ENCODE measurements at places on chromosomes 12 and 14. TPM values are rescaled to one million over a fixed set of nuclear protein-coding genes. Genes with fewer than 3 reads are reported as not detected.

GRCh38 chr14:101176535-101177205 lies 273.1 kb upstream of the RTL1 start:
- no peaks in the 10 kb centered on the region for H3K27me3 ChIP-seq
- H3K27ac ChIP-seq = no peak overlapping the region

DNA sequence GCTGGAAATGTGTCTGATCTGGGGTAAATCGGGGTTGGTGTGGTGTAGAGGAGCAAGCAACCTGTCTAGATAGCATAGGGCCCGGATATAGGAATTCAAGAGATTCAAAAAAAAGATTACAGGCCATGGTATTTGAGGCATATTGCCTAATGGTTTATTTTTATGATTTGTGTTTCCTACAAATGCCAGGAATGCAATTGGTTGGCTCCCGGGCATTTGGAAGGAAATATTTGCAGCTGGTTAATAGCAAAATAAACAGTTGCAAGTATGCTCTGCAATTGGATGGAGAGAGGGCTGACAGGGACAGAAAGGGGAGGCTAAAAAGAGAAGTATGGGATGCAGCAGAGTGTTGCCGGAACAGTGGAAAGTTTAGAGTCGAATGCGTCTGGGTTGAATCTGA lies 315.6 kb upstream of the ATP2B1 start:
- DNase-seq = no peak
- no peaks in the 10 kb centered on the region for H3K27me3 ChIP-seq
- no peak overlapping the region for H3K27ac ChIP-seq

The BDKRB1 gene
- total RNA-seq = not detected

- H3K4me3 ChIP-seq = no peak overlapping the region
- DNase-seq = no peak
- H3K27me3 ChIP-seq = no peaks in the 10 kb centered on the region
- H3K36me3 ChIP-seq = no peaks in the 10 kb centered on the region
- no peak overlapping the region for H3K27ac ChIP-seq
Measured at GRCh38 chr12:26345471-26346003, 150.2 kb downstream of the SSPN start.

- H3K27me3 ChIP-seq = peaks cover 7% of the 10 kb centered on the region
- no peaks in the 10 kb centered on the region for H3K4me1 ChIP-seq
- H3K4me3 ChIP-seq = no peak overlapping the region
Measured at GRCh38 chr14:106831322-106831720, 1304.9 kb downstream of the TMEM121 start.

DNA sequence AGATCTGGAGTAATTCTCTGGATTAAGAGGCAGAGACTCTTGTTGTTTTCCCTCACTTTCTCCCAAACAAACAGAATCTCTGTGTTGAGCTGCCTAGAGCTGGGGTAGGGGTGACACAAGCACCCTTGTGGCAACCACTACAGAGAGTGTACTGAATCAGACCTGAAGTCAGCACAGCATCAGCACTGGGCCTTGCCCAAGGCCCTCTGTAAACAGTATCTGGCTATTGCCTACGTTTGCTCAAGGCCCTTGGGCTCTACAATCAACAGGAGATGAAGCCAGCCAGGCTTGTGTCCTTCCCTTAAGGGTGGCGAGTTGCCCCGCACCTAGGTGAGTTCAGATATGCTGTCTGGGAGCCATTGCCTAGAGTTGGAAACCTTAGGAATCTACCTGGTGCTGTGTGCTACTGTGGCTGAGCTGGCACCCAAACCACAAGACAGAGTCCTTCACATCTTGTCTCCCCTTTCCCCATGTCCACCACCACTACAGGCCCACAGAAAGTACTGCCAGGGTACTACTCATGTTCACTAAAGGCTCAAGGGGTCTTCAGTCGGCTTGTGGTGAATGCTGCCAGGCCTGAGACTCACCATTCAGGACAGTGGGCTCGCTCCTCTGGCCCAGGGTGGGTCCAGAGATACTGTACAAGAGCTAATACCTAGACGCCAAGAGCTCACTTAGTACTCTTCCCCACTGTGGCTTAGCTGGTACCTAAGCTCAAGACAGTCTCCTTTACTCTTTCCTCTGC lies 206.8 kb downstream of the SYNE2 start:
- H3K4me1 ChIP-seq = no peaks in the 10 kb centered on the region
- no peaks in the 10 kb centered on the region for H3K27me3 ChIP-seq
- DNase-seq = no peak

- no peaks in the 10 kb centered on the region for H3K27me3 ChIP-seq
- H3K36me3 ChIP-seq = peaks cover 9% of the 10 kb centered on the region
- no peaks in the 10 kb centered on the region for H3K4me1 ChIP-seq
- DNase-seq = no peak
- H3K27ac ChIP-seq = no peak overlapping the region
- no peak overlapping the region for H3K4me3 ChIP-seq
Measured at GRCh38 chr14:73381380-73382013, 76.8 kb downstream of the NUMB start.

- H3K4me1 ChIP-seq = peaks cover 28% of the 10 kb centered on the region
- peaks cover 34% of the 10 kb centered on the region for H3K36me3 ChIP-seq
Measured at GRCh38 chr12:53480491-53481442, 18.5 kb downstream of the MAP3K12 start.

DNA sequence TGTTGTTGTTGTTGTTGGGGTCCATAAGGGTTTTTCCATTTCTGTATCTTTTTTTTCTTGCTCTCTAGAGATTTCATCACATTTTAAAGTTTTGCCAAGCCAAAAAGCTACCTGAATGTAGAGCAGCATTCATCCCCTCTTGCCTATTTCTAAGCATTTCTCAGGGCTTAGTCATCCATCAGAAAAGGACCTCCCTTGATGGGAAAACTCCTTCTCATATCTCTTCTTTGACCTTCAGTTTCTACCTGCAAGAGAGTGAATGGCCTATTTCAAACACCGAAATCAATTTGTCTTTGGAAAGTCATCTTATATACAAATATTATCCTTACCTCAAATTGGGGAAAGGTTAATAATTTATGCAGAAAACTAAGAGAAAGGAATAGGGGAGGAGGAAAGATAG lies 4.5 kb downstream of the MYBPC1 start:
- no peaks in the 10 kb centered on the region for H3K36me3 ChIP-seq
- no peak overlapping the region for H3K4me3 ChIP-seq
- no peak overlapping the region for H3K27ac ChIP-seq
- peaks cover 17% of the 10 kb centered on the region for H3K27me3 ChIP-seq

GRCh38 chr12:52876372-52876771 lies 27.6 kb upstream of the KRT78 start:
- H3K4me3 ChIP-seq = no peak overlapping the region
- DNase-seq = no peak
- no peaks in the 10 kb centered on the region for H3K36me3 ChIP-seq
- peaks cover 27% of the 10 kb centered on the region for H3K4me1 ChIP-seq
- no peak overlapping the region for H3K27ac ChIP-seq

DNA sequence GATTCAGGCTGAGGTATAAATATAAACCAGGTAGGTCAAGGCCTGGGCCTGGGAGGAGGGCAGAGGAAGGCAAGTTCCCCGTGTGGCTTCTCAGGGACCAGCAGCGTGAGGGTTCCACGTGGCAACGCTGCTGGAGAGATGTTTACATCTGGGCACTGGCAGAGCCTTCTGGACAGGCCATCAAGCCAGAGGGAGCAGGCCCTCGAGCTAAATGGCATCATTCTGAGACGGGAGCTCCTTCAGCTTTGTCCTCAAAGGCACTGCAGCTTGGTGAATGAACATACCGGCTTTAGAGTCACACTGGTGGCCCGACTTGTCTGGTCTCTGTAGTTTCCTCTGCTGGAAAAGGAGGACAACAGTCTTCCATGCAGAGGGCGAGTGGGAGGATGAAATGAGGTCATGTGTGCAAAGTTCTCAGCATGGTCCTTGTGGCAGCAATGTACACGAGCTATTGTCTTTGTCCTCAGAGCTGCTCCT lies 231.3 kb downstream of the ZFP36L1 start:
- H3K27me3 ChIP-seq = no peaks in the 10 kb centered on the region
- H3K4me3 ChIP-seq = no peak overlapping the region
- peak overlapping the region; percentile 19 for H3K27ac ChIP-seq
- peaks cover 29% of the 10 kb centered on the region for H3K4me1 ChIP-seq

GRCh38 chr14:102225936-102226335 lies 79.0 kb downstream of the MOK start:
- peaks cover 3% of the 10 kb centered on the region for H3K36me3 ChIP-seq
- H3K4me3 ChIP-seq = no peak overlapping the region
- H3K4me1 ChIP-seq = no peaks in the 10 kb centered on the region
- H3K27me3 ChIP-seq = no peaks in the 10 kb centered on the region

The PIWIL1 gene
- not detected for total RNA-seq

DNA sequence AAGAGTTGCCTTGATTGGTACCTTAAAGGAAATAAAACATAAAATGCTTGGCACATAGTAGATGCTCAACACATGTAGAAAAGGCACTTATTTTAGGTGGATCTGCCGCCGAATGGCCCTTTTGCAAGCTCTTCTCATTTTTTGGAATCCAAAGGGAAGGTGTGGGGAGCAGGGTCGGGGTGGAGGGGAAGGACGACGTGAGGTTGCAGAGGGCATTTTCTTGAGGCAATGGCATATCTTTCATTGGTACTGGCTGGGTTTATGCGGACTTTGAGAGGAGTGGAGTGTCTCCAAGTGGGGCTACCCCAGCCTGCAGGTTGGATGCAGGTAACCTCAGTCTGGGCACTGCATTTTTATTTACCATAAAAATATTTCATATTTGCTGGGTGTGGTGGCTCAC lies 8.1 kb downstream of the RTL1 start:
- H3K27ac ChIP-seq = no peak overlapping the region
- no peak for DNase-seq
- H3K4me1 ChIP-seq = no peaks in the 10 kb centered on the region
- H3K4me3 ChIP-seq = no peak overlapping the region
- no peaks in the 10 kb centered on the region for H3K36me3 ChIP-seq
- H3K27me3 ChIP-seq = peaks cover 20% of the 10 kb centered on the region

The PZP gene
- total RNA-seq = not detected

GRCh38 chr12:56243731-56244181 lies 13.9 kb downstream of the SLC39A5 start:
- no peak for DNase-seq
- no peak overlapping the region for H3K27ac ChIP-seq
- H3K27me3 ChIP-seq = no peaks in the 10 kb centered on the region
- H3K4me1 ChIP-seq = no peaks in the 10 kb centered on the region
- no peak overlapping the region for H3K4me3 ChIP-seq

- DNase-seq = no peak
- H3K36me3 ChIP-seq = peaks cover 9% of the 10 kb centered on the region
- H3K4me3 ChIP-seq = no peak overlapping the region
- peaks cover 5% of the 10 kb centered on the region for H3K4me1 ChIP-seq
Measured at GRCh38 chr14:95431199-95432143, 85.0 kb downstream of the SYNE3 start.

DNA sequence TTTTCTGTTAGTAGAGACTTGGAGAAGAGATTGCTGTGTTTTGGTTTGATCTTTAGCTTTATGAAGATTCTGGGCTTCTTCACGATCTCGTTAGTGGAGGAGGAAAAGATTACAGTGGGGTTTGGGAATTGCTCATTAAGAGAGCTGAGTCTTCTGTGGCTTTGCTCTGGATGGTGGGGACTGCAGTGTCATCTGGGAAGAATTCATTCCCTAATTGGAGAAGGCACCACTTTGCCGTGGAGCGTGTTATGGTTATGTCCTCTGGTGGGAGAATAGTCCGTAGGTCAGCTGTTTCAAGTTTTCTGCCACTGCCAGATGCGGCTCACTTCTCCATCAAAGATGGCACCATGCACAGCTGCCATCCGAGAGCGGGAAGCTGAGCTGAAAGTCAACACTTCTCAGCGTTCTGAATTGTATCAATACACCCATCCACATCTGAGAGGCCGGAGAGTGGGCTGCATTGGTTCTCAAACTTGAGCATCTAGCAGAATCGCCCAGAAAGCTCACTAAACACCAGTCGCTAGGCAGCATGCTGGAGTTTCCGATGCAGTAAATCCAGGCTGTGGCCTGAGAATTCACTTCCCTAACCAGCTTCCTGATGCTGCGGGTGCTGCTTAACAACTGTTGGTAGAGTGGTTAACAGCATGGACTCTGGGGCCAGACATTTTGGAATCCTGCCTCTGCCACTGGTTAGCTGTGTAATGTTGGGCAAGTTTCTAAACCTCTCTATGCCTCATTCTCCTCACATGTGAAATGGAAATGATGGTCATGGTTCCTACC lies 117.8 kb downstream of the PLXNC1 start:
- H3K4me1 ChIP-seq = peaks cover 82% of the 10 kb centered on the region
- no peak overlapping the region for H3K27ac ChIP-seq
- no peaks in the 10 kb centered on the region for H3K36me3 ChIP-seq
- H3K4me3 ChIP-seq = no peak overlapping the region
- H3K27me3 ChIP-seq = no peaks in the 10 kb centered on the region

Measured in activated T-cell treated with anti-CD3 and anti-CD28 coated beads, Interleukin-2, amount 50 U/mL, for 72 hours (primary cell).